Activated naive CD8-positive, alpha-beta T cell treated with anti-CD3 and anti-CD28 coated beads, Interleukin-2, amount 10 ng/mL, durations not matched to agents 7 days and 5 days (primary cell): ENCODE measurements at places on chromosomes 7 and 10. TPM values are rescaled to one million over a fixed set of nuclear protein-coding genes. Genes with fewer than 3 reads are reported as not detected.

GRCh38 chr7:818031-818699, 14.1 kb upstream of the SUN1 start:
- H3K27me3 ChIP-seq = peaks cover 16% of the 10 kb centered on the region
- H3K36me3 ChIP-seq = peaks cover 5% of the 10 kb centered on the region
- no peak for DNase-seq
- peaks cover 30% of the 10 kb centered on the region for H3K4me1 ChIP-seq
- peak overlapping the region; percentile 87 for H3K4me3 ChIP-seq

GRCh38 chr7:178444-178843, 13.9 kb upstream of the FAM20C start:
- DNase-seq = no peak
- no peaks in the 10 kb centered on the region for H3K4me1 ChIP-seq
- no peak overlapping the region for H3K4me3 ChIP-seq
- H3K36me3 ChIP-seq = no peaks in the 10 kb centered on the region

FFAR4 gene
- total RNA-seq = not detected

HOXA6 gene
- total RNA-seq = not detected

MYPN gene
- not detected for total RNA-seq

DNA sequence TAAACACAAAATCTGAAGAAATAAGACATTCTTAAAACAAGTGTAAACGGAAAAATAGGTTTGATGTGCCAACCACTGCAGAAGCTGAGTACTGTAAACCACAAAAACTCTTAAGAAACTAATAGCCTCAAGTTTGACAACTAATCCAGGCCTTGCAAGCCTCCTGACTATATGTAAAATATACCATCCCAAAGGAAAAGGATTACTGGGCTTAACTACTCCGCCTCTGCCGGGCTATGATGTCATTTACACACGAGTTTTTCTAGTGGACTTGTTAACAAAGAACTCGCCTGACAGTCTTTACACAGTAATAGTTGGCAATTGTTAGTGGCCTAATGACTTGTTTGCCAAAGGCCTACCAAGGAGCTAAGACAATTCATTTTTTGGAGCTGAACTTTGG, 2.1 kb downstream of the KIF5B start:
- no peaks in the 10 kb centered on the region for H3K27me3 ChIP-seq
- peak overlapping the region; percentile 92 for H3K4me3 ChIP-seq
- no peak overlapping the region for H3K27ac ChIP-seq
- DNase-seq = no peak

GNG11 gene
- total RNA-seq = not detected
